Amniotic stem cell (primary cell): ENCODE measurements at places on chromosomes 1 and 21.

DNA sequence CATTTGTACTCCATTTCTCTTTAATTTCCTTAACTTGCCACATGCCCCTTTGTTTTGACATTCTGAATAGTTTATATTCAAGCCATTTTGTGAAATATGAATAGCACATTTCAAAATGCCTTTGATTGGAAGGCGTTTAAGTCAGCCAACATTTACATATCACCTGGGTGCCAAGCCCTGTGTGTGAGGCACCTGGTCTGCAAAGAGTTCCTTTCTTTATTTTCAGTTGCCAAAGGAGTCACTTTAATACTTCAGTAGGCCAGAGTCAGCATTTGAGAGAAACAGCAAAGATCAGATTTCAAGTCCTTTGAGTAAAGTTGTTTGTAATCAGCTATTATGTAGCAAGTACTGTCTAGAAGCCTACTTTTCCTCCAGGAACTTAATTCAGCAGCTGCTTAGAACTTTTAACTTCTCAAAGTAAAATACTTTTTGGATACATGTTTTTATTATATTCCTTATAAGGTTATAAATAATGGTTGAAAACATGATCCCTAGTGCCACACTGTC lies 70.8 kb downstream of the DTL start:
- DNase-seq = no peak

- DNase-seq = no peak
Measured at GRCh38 chr21:43701936-43702784, 16.8 kb upstream of the PDXK start.

- DNase-seq = no peak
Measured at GRCh38 chr21:25757531-25757930, 22.8 kb downstream of the GABPA start.

DNA sequence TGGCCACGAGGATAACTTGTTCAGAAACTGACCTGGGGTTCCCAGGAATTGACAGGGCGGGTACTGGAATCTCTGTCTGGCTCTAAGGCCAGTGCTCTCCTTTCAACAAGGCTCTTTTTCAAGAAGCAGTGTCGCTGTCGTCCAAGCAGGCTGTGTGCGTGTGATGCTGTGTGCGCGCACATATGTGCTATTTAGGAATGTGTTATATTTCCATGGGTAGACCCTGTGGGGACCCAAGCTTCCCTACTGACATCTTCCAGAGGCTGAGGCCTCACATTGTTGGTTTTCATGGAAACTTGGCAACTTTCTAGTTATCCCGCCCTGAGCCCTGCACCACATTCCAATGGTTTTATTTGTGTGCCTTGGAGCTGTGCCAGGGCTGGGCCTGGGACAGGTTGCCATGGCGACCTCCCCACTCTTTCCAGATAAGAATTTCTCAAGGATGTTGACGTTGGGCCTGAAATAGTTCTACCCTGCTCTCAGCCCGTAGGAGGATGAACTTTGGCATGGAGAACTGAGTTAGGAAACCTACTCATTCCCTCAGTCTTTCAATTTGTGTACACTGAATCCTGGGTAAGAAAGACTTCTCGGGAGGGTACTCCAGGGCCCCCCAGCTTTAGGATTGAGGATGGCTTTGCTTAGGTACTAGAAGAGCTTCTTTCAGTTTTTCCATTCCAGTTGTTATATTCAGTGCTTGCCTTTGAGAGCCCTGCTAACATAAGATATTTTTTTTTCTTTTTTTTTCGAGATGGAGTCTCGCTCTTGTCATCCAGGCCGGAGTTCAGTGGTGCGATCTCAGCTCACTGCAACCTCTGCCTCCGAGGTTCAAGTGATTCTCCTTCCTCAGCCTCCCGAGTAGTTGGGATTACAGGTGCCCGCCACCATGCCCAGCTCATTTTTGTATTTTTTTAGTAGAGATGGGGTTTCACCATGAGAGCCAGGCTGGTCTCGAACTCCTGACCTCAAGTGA lies 38.8 kb upstream of the SRSF10 start:
- peak; percentile 98 for DNase-seq

GRCh38 chr1:237179503-237179902 lies 137.5 kb downstream of the RYR2 start:
- no peak for DNase-seq

- no peak for DNase-seq
Measured at GRCh38 chr1:179101566-179101965, 19.7 kb downstream of the TOR3A start.
